ENCODE measurements at places on chromosomes 6 and 20.

- DNase-seq, result no peak
Observed at GRCh38 chr20:6420336-6420735, 297.5 kb upstream of the FERMT1 start.

DNA sequence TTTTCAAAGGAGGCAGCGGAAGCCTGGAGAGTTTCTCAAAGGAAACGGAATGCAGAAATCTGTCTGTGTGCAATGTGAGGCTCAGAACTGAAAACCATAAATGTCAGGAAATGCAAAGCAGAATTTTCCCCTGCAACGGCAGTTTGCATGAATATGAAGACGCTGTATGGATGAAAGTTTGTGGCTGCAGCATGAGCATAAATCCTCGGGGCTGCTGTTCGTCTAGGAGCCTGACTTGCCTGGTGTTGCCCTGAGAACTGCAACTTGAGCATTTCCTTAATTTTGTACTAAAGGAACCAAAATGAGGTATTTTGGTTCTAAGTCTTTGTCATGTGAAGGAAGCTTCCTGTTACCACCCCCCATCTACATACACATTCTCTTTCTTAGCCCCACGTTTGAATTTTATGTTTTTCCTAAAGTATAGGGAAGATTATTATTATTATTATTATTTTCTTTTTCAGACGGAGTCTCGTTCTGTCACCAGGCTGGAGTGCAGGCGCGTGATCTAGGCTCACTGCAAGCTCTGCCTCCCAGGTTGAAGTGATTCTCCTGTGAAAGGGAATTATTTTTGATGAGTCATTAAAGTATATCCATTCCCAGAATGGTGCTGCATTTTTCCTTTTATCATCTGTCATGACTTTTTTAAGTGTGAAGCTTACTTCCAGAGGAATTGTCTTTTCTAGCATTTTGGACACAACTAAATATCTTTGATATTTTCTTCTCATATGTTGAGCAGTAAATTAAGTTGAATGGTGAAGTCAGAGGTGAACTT lies 33.1 kb downstream of the MTHFD1L start:
- no peak for DNase-seq

DNA sequence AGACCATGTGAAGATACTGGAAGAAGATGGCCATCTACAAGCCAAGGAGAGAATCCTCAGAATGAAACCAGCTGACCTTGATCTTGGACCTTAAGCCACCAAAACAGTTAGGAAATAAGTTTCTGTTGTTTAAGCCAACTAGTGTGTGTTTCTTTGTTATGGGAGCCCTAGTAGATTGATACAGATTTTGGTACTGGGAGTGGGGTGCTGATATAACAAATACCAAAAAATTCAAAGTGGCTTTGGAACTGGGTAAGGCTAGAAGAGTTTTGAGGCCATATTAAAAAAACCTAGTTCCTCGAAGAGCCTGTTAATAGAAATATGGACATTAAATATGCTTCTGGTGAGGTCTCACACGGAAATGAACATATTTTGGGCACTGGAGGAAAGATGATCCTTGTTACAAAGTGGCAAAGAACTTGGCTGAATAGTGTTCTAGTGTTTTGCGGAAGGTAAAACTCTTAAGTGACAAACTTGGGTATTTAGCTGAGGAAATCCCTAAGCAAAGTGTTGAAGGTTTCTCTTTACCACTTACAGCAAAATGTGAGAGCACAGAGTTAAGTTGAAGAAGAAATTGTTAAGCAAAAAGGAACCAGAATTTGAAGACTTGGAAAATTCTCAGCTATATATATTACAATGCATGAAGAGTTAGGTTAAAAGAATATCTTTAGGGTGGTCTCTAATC lies 55.1 kb upstream of the CD83 start:
- DNase-seq, result no peak

DNA sequence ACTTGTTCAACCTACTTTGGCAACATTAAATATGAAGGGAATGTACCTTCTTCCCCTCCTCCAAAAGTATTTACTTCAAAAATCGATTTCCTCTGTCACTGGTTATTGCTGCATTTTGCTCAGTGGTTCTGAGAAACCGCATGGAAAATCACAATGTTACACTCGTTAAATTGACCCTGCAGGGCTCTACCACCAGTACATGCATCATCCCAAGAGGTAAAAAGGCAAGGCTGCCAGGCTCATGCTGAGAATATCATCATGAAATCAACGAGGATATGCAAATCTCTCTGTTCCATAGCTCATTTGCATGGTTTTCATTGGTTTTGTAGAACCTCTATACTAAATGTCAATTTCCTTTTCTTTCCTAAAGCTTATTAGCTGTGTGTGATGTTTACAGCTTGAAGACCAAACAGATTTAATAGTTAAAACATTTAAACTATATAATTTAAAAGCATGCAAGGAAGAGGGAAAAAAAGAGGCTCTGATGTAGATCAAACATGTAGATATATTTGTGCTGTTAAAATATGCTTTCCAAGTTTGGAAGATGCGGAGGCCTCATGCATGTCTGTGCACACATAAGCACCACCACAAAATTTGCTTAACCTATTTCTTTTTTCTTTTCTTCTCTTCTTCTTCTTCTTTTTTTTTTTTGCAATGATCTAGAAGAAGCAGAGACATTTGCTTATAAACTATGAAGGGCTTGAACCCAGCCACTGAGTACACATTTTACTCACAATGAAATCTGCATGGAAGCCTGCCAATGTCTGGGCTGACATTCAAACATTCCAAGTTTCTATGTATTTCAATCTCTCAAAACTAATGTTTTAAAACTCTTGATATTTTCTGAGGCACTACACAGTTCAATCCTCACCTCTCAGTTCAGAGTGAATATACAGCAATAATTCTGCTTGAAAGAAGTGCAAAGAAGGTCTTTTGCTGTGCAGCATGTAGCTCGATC lies 194.0 kb downstream of the GMPR start:
- no peak for DNase-seq

- DNase-seq, result no peak
Observed at GRCh38 chr6:163950159-163950558, 535.6 kb downstream of the QKI start.

Measured in activated CD4-positive, alpha-beta T cell treated with anti-CD3 and anti-CD28 coated beads, Interleukin-2, Interleukin-4, amounts not matched to agents 100 ng/mL and 50 ng/mL, durations not matched to agents 16 hours and 8 hours (primary cell).